Hippocampal formation (tissue), 2 donors: ENCODE measurements at places on chromosomes 7 and 10.

DNA sequence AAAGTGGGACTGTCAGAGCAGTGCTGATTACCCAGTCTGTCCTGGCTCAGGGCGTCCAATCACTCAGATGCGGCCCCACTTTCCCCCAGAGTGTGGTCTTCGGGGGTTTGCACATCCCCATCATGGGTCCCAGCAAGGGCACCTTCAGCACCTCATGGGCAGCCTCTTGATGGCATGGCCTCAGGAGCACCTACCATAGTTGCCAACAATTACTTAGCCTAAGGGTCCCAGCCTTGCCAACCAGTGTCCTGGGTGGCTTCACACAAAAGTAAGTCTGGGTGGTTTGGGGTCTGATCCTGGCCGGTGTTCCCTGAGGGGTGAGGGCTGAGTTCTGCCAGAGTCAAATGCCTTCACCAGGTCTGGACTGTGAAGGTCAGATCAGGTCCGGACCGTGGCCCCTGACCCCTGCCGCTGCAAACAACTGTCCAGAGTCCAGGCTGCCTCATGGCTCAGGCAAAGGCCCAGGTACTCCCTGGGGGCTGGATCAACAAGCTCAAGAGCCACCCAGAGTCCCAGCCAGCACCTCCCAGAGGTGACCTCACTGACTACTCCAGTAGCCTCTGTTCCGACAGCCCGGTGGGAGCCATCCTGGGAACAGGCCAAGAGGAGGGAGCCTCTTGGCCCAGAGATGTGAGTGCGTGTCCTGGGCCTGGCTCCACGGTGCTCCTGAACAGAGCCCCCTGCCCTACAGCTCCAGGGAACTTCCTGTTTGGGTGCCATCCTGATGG is 6.2 kb upstream of the MARVELD1 start:
- no peak for DNase-seq

- DNase-seq, result no peak
Measured at GRCh38 chr7:42212541-42213090, 24.4 kb downstream of the GLI3 start.

- no peak for DNase-seq
Measured at GRCh38 chr10:120184547-120185337, 272.3 kb upstream of the PLPP4 start.

DNA sequence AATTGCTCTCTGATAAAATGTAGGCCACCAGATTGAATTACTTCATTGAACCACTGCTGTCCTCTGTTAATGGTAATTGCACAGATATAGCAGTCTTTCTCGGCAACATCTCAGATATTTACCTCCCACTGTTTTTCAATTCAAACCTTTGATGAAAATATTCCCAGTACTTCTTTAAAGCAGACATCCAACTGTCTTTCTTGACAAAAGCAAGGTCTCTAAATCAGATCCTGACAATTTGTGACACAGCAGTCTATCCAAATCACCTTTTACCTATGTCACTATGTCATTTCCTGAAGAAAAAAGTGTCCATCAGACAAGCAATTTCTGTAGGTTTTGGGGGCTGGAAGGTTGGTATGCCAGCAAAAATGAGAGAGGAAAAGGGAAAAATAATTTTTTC is 555.7 kb downstream of the AUTS2 start:
- no peak for DNase-seq

DNA sequence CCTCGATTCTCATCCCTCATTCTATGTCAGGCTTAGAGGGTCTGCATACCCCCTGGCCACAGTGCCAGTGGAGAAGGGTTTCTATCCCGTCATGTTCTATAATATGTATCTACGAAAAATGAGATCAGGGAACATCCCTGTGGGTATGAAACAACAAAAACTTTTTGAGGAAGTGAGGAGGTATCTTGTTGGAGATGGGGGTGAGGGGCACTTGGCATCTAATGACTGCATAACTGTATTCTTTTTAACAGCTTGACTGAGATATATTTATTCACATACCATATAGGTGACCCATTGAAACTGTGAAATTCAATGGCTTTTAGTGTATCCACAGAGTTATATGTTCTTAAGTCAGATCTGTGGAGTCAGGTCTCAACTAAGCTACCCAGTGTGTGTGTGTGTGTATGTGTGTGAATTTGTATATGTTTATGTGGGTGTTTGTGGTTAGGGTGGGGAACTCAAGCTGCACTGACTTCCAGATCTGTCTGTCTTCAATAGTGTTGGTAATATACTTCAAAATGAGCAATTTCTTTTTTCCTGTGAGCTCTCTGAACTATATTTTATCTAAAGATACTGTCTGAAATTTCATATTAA is 528.9 kb downstream of the CNTNAP2 start:
- DNase-seq, result no peak

DNA sequence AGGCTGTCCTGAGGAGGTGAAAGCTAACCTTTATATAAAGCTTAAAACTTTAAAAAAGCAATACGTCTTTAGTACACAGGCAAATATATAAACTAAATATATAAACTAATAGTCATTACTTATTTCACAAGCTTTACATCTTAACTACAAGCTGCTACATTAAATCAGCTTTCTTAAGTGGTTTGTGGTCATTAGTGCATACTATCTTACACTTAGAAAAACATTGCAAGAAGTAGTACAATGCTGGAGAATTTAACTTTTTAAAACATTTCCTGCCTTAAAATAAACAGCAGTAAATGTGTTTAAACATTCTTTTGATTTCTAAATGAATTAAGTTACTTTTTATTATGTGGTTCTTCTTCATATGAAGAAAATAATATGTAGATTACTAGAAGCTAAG is 36.3 kb downstream of the MET start:
- no peak for DNase-seq

DNA sequence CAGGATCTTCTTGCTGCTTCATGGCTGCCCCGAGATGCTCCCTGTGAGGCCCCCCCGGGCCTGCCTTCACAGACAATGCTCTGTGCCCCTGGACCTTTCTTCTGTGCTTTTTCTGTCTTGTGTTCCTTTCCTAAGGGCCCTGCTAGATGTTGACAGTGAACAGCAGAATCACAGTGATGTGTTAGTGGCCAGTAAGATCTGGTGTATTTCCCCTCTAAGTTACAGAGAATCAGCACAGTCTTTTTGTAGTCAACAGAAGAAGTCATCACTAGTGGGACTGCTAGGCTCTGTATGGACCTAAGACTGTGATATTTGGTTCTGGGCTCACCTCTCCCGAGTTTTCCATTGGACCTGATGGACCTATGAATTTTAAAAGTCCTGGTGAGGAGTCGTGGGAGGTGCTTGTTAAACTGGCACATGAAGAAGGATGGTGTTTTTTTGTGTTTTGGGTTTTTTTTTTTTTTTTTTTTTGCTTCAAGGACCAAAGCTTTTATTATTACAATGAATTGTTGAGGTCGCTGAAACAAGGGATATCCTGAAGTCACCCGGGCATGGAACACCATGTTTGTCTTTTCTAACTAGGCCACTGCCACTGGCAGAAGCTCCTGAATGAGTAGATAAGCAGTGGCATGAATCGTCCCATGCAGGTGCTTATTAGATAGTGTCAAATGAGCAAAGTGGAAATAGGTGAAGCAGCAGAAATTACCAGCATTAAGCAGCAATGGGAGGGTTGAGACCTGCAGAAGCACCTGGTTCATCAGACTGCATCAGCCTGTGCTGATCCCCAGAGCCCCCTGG is 194.8 kb downstream of the CELF2 start:
- no peak for DNase-seq

DNA sequence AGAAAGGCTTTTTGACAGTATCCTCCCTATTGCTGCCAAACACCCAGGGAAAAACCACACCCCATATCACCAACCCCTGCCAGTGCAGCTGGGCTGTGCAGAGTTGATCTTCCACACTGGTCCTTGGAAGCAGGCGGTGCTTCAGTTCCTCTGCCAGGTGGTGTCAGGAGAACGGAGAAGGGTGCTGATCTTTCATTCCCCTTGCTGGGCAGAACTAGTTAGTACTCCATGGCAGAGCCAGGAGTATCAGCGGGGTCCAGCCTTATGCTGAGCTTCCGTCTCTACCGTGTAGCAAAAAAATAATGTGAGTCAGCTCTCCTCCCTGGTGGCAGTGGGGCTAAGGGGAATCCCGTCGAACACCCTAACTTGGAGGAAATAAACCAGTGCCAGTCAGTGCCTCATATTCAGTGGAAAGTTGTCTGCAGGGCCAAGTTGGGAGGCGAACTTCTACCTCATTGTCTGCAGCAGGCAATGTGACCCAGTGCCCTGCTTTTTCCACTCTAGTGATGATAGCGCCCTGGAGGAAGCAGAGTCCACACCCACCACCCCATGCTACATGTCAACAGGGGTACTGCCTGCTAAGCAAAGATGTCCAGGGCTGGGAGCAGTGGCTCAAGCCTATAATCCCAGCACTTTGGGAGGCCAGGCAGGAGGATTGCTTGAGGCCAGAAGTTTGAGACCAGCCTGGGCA is 175.4 kb downstream of the AUTS2 start:
- DNase-seq, result no peak

- DNase-seq, result no peak
Measured at GRCh38 chr10:49089557-49090188, 25.6 kb downstream of the VSTM4 start.

DNA sequence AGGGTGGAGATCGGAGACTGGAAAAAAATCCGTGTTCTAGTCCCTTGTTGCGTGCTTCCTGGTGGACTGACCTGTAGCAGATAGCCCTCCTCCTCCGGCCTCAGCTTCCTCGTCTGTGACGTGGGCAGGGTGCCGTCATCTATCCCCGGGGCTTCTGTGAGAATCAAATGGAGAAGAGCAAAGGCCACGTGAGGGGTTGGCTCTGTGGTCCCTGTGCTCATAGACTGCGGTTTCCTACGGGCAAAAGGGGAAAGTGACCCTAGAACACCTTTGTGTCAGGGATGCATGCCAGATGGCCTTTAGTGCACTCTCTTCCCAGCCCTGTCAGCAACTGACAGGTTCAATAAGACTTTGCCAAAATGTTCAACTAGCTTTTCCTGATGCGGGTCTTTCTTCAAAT is 33.7 kb downstream of the GRK5 start:
- DNase-seq, result no peak

DNA sequence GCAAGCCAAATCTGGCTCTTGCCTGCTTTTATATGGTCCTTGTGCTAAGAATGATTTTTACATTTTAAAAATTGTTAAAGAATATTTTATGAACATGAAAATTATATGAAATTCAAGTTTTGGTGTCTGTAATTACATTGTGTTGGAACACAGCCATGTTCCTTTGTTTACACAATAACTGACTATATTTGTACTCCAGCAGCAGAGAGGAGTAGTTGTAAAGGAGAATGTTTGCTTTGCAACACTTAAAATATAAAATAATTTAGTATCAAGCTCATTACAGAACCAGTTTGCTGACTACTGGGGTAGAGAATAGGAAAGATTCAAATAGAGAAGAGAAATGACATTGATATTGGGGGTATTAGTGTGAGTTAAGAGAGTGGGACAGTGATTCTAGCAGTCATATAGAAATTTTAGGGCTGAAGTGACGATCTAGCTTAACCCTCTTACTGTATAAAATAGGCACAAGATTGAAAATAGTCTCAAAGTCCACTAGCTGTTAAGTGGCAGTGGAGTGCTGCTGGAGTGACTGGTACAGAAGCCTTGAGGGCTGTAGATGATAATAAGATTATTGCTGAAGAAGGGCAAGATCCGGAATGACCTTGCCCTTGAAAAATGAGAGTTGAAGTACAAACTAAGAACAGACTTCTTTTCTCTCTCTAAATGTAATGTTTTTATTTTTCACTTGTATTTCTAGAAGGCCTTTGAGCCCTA is 28.2 kb downstream of the SGPL1 start:
- DNase-seq, result no peak

DNA sequence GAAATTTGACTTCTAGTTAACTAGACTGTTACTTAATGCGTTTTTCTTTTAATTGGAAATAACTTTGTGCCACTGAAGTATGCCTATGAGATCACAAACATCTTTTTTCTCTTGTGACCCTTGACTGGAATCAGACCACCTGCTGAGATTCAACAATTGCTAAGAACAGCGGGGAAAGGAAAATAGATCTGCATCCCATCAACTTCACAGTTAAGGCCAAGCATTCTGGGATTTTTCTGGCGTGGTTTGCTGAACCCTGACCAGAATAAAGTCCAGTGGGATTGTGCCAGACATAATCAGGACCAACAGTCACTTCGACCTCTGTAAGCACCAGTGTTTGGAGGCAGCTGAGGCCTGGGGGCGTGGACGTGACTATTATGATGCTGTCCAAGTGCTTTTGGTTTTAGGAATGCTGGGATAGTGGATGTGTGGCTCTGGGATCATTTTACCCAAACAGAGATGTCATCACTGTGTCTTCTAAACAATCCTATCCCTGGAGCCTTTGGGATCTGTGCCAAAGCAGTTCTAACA is 373.3 kb upstream of the PRKCQ start:
- no peak for DNase-seq

GRCh38 chr10:110379831-110380230 is 75.1 kb upstream of the SMNDC1 start:
- DNase-seq, result no peak

GRCh38 chr7:90488220-90488619 is 18.8 kb downstream of the PTTG1IP2 start:
- DNase-seq, result no peak

DNA sequence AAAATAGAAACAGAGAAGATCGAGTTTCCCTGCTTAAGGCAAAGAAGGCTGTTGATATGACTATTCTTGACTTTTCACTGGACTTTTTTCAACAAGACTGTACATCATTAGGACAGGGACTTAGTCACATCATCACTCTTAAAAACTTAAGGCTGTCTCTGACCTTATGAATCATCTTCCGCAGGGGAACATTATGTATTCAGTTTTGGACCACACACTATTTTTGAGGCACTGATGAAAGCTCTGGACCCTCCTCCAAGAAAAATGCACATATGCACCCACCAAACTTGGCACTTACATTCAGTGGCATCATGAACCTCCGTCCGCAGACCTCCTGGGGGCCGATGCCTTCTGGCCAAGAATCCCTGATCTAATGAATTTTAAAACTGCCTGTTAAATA is 96.4 kb downstream of the CALD1 start:
- no peak for DNase-seq

- no peak for DNase-seq
Measured at GRCh38 chr7:26618449-26618848, 245.9 kb downstream of the SKAP2 start.

DNA sequence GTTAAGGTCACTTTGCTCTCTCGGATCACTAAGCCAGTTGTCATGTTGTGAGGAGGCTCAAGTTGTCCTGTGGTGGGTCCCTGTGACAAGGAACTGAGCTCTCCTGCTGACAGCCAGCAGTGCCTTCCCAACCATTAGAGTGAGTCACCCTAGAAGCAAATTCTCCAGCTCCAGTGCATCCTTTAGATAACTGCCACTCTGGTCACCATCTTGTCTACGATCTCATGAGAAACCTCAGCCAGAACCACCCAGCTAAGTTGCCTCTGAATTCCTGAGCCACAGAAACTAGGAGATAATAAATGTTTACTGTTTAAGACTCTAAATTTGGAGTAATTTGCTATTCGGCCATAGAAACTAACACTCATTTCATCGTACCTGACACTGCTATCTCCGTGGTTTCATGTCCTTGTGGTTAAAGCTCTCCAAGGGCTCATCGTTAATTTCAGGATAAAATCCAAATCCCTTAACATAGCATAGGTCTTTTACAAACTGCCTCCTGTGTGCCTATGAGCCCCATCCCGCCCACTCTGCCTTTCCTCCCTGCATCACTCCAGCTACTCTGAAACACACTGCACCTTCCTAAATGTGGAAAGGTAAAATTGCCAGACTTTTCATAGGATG is 56.5 kb upstream of the WIPF3 start:
- peak; percentile 12 for DNase-seq

GRCh38 chr10:31804352-31804810 is 124.2 kb downstream of the ARHGAP12 start:
- no peak for DNase-seq

GRCh38 chr10:129028451-129028850 is 438.6 kb upstream of the MGMT start:
- no peak for DNase-seq

- DNase-seq, result no peak
Measured at GRCh38 chr7:35695473-35695850, 527 bp upstream of the HERPUD2 start.

GRCh38 chr7:156547884-156548561 is 92.6 kb upstream of the RNF32 start:
- no peak for DNase-seq
